NCI-H774 (cell line): ENCODE measurements at places on chromosomes 6 and 20.
A peak's percentile ranks its signal among the peaks of the same experiment; 100 is the strongest.

GRCh38 chr20:45452238-45452637 lies 17.3 kb upstream of the WFDC2 start:
- no peak for DNase-seq

DNA sequence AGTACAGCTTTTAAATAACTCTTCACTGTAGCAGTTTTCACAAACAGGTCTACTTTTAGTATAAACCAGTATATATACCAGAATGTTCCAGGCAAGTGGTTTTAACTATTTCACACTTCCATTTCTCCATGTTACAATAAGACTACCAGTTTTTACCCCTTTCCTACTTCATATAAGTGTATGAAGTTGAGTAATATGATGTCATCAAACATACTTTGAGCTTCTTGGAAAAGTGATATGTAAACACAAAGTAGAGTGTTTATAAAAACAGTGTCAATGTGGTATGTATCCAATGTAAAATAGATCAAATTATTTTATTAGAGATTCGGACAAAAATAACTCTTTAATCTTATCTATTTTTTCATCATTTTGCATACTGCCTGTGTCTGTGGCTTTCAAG lies 2.5 kb upstream of the PAQR8 start:
- DNase-seq: no peak

GRCh38 chr20:36881331-36881730 lies 5.4 kb downstream of the TLDC2 start:
- no peak for DNase-seq

- no peak for DNase-seq
These were observed 50.0 kb upstream of the NFATC2 start for GRCh38 chr20:51592564-51592963.

GRCh38 chr6:71404967-71405278 lies 116.3 kb downstream of the OGFRL1 start:
- DNase-seq: no peak

DNA sequence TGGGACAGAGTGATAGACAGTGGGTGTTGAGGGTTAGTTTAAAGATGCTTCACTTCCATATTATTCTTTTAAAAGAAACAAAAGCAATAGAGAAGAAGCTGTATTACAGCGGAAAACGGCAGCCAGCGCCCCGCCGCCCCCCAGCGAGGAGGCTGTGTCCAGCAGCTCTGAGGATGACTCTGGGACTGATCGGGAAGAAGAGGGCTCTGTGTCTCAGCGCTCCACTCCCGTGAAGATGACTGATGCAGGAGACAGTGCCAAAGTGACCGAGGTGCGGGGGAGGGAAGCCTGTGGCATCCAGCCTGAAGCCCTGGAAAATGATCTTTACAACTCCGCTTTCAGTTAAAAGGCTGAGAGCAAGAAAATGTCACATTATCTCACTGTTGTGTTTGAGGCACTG lies 100.2 kb downstream of the FIG4 start:
- no peak for DNase-seq

GRCh38 chr6:45666846-45667245 lies 289.1 kb upstream of the SUPT3H start:
- DNase-seq: no peak

GRCh38 chr6:166032366-166033200 lies 135.1 kb downstream of the TBXT start:
- no peak for DNase-seq

DNA sequence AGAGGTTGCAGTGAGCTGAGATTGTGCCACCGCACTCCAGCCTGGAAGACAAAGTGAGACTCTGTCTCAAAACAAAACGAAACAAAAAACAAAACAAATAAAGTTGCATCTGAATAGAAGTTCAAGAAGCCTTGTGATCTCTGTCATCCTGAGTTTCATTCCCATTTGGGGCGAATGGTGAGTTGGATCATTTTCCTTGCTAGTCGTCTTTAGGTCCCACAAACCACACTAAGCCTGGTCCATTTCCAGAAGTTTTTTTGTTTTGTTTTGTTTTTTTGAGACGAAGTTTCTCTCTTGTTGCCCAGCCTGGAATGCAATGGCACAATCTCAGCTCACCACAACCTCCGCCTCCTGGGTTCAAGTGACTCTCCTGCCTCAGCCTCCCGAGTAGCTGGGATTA lies 33.8 kb downstream of the ZNF217 start:
- no peak for DNase-seq

DNA sequence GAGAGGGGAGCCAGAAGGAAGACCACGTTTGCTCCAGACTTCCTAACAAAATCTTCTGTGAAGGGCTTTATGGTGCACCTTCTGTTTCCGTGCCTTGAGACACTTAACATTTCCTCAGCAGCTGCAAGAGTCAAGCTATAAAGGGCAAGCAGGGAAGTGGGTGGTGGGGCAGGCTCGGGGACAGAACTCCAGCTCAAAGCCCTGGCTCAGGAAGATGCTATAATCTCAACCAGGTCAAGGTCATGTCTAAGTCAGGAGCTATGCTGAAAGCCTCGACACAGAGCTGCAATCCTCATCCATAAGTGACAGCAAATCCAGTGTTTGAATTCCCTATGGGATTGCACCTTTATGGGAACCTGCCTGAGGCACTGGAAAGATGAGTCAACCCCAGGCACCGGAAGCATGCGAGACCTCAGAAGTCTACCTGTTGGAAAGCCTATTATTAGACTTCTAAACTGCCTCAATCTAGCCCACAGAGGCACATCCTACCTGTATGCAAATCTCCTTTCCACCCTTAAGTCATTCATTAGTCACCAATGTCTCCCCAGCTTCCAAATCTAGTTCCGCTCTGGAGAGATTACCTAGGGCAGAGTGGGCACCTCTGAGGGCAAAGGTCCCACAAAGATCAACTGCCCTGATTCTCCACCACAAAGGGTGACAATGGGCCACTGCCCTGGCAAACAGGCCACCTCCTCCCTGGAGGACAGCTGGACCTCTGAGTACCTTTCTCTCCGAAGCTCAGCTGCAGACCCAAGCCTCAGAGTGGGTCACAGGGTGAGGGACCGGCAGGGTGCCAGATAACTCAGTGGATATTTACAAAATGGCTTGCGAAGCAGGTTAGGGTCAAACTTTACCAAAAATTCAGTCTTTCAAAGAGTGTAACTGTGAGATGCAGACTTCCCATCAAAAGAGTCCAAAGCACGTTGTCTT lies 287.0 kb downstream of the CDC5L start:
- DNase-seq: no peak

DNA sequence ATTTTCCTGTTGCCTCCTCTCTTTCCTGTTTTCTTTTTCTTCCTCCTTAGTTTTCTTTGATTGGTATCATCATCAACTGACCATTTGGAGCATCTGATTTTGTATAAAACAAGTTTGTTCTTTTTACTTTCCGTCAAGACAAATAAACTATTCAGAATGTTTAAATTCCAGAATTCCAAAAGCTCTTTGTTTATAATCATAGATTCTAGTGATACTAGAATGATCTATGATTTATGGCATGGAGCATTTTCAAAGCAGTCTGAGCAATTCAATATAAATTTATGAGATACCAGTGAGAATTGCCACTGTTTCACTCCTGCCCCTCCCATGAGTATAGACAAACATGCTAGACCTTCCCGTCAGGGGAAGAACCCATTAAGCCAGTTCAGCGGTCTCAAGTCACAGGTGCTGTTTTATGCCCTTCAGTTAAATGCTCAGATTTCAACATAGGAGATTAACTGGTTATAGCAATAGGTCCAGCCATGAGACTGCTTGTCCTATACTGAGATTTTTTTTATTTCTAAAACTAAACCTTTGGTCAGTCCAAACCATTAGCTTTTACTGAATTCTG lies 60.7 kb downstream of the GRIK2 start:
- no peak for DNase-seq

- DNase-seq: no peak
These were observed 69.9 kb downstream of the HACE1 start for GRCh38 chr6:104789770-104790190.

- no peak for DNase-seq
These were observed 17.2 kb downstream of the STK35 start for GRCh38 chr20:2118783-2119182.

GRCh38 chr20:60056407-60057122 lies 98.3 kb downstream of the CDH26 start:
- no peak for DNase-seq

DNA sequence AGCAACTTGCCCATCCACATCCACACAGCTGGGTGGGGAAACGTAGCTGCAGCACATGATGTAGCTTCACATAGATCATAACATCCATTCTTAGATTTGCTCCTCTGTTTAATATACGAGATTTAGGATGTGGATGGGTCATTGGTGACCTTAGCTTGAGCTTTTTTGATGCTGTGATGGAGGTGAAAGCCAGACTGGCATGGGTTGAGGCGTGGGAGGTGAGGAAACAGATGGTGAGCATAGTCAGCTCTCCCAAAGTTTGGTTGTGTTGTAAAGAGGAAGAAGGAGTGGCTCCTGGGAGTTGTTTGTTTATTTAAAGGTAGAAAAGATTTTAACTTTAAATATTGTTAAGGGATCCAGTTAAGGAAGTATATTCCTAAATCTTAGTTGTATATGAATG lies 5.3 kb downstream of the ARFGEF2 start:
- DNase-seq: no peak

- peak; percentile 1 for DNase-seq
These were observed at the start of gene HLA-DRA for GRCh38 chr6:32439602-32440214. Gene HLA-DRA (plus strand): TSS chr6:32439887. CDS start chr6:32439951, 64 bp downstream.

DNA sequence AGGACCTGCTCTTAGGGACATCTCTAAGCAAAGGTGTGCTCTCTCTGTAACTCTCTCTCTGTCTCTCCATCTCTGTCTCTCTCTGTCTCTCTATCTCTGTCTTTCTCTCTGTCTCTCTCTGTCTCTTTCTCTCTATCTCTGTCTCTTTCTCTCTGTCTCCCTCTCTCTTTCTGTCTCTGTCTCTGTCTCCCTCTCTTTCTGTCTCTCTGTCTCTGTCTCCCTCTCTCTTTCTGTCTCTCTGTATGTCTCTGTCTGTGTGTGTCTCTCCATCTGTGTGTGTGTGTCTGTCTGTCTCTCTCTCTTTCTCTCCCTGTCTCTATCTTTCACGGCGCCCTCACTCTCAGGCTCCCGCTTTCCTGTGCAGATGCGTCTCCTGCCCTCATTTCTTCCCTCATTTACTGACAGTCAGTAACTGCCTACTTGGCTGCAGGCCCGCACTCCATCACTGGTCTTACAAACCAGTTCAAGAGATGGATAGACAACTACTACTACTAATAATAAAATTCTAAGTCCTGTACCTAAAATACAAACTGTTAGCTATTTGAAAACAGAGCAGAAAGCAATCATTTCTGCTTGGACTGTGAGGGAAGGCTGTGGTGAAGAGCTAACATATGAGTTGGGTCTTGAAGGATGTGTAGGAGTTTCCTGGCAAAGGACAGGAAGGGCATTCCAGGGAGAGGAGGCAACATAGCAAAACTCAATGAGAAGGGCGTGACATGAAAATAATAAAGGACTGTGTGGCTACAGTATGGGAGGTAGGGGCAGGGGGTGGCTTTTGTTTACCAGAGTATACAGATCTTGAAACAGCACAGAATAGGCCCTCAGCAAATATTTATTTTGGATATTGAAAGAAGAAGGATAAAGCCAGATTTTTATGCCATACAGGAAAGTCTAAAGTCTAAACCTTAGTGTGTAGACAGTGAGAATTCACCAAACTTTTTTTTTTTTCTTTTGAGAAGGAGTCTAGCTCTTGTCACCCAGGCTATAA lies 67.8 kb upstream of the TAB2 start:
- no peak for DNase-seq

GRCh38 chr6:35164277-35164676 lies 23.1 kb upstream of the TCP11 start:
- no peak for DNase-seq

GRCh38 chr6:107435798-107436197 lies 23.6 kb downstream of the PDSS2 start:
- DNase-seq: no peak

- DNase-seq: no peak
These were observed at the start of gene PROKR2 for GRCh38 chr20:5316188-5317158. Gene PROKR2 (minus strand): TSS chr20:5316954. CDS start chr20:5314369, 2,585 bp downstream.

DNA sequence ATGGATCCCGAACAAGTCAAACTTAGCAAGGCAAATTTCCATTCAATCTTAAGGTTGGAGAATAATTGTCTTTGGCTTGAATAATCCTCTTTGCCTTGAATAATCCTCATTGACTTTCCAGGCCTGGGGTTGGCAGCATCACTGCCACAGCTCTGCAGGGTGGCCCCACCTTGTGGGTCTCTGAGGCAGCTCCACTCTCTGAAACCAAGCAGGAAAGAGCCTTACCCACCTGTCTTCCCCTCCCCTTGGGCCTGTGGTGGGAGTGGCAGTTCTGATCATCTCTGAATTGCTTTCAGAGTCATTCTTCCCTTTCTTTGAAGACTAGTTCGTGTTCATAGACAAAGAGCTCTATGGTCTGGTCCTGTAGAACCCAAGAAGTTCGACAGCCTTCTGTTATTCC lies 47.5 kb downstream of the KCNQ5 start:
- DNase-seq: no peak

GRCh38 chr6:34305982-34306708 lies 57.3 kb upstream of the SMIM29 start:
- DNase-seq: no peak

GRCh38 chr6:31531162-31531561 lies 2.4 kb downstream of the MCCD1 start:
- DNase-seq: no peak

DNA sequence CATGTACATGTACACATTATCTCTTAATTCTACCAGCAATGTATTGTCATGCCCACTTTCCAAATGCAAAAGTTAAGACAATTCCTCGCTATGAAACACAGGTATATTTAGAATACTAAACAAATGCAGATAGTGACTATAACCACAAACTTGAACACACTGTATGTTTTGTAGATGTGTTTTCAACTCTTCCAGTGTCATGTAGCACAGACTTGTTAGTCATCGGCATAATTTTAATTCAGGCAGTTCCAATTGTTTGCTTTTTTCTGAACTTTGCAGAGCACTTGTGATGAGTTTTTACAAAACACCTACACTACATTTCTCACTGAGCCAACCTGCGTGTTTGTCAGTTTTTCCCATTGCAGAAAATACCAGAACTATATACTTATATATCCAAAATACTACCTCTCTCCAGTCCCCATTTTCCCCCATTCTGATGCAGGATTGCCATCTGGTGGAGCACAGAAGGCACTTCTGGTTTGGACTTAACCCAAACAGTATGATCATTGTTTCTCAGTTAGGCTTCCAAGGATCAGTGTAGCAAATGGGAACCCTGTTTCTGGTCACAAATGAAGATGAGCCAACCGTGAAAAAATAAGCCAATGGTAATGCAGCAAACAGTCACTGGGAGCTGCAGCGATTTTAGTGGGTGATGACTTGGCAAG lies 143.4 kb downstream of the ADGRB3 start:
- peak; percentile 36 for DNase-seq

GRCh38 chr6:8435845-8436168 lies 462 bp upstream of the SLC35B3 start:
- DNase-seq: no peak

GRCh38 chr6:31267651-31268368 lies 4.1 kb downstream of the HLA-C start:
- no peak for DNase-seq

GRCh38 chr20:571754-572441 lies 28.3 kb upstream of the CSNK2A1 start:
- DNase-seq: no peak
